Activated CD8-positive, alpha-beta T cell treated with anti-CD3 and anti-CD28 coated beads for 36 hours (primary cell): ENCODE measurements at places on chromosomes 12 and 14. TPM values are rescaled to one million over a fixed set of nuclear protein-coding genes. Genes with fewer than 3 reads are reported as not detected.

GRCh38 chr14:89551432-89551831 is 134.4 kb upstream of the FOXN3 start:
- DNase-seq = no peak
- H3K4me1 ChIP-seq = peaks cover 45% of the 10 kb centered on the region
- no peaks in the 10 kb centered on the region for H3K27me3 ChIP-seq
- H3K27ac ChIP-seq = no peak overlapping the region

DNA sequence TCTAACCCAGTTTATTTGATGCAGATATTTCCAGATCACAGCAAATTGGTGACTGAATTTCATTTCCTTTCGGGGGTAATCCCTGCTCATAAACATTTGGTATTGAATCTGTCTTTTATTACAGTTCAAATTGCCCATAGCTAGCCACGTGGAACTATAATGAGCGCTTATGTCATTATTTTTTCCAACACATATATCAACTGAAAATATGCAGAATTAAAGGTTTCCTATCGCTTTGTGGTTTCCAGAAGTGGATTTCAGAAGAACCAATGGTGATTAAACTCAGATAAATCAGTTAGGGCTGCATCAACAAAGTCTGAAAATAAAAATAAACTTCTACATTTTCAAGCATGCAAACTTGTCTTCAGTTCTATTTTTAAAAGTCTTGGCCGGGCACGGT is 111.9 kb downstream of the PIK3C2G start:
- H3K36me3 ChIP-seq = no peaks in the 10 kb centered on the region
- no peak overlapping the region for H3K4me3 ChIP-seq
- H3K27me3 ChIP-seq = no peaks in the 10 kb centered on the region
- no peaks in the 10 kb centered on the region for H3K4me1 ChIP-seq

DNA sequence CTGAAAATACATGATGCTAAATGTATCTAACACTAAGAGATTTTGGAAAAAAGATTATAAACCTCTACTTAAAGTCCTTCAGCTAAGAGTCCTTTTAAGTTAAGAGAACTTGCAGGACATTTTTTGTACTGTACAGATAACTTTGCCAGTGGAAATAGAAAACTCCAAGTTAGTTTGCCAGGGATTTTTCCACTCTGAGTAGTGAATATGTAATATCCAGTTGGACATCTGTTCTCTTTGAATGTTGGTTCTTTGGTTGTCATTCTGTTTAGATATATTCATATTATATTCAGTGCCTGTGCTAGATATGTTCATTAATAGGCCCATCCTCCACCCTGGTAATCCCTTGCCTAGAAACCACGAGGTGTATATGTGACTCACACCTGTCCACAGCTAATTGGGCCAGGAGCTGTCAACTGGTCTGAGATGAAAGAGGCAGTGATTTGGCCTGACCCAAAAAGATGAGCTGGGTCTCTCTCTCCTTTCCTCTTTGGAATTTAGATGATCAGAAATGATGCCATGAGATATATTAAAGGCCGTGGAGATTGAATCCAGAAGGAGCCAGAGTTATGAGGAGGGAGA is 261.0 kb upstream of the LRIG3 start:
- no peak overlapping the region for H3K4me3 ChIP-seq
- H3K27me3 ChIP-seq = no peaks in the 10 kb centered on the region
- no peaks in the 10 kb centered on the region for H3K36me3 ChIP-seq
- peaks cover 2% of the 10 kb centered on the region for H3K4me1 ChIP-seq
- no peak overlapping the region for H3K27ac ChIP-seq

DNA sequence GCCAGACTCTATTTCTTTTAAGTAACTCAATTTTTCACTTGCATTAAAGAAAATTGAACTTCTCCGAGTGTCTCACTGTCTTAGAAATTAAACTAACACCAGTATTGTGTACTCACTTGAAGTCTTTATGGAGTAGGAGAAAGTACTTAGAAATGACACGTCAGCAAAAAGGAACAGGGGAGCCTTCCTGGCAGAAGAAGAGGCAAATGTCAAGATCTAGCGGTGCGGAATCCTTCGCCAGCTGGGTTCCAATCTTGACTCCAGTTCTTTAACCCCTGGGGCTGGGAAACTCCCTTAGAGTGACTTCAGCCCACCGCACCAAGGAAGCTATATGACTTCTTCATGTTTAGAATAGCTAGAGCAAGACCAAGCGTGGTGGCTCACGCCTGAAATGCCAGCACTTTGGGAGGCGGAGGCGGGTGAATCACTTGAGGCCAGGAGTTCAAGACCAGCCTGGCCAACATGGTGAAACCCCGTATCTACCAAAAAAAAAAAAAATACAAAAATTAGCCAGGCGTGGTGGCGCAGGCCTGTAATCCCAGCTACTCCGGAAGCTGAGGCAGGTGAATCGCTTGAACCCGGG is 34.4 kb downstream of the WBP11 start:
- H3K27ac ChIP-seq = peak overlapping the region; percentile 99
- peak; percentile 81 for DNase-seq
- peaks cover 33% of the 10 kb centered on the region for H3K4me1 ChIP-seq
- peak overlapping the region; percentile 95 for H3K4me3 ChIP-seq
- no peaks in the 10 kb centered on the region for H3K27me3 ChIP-seq
- H3K36me3 ChIP-seq = peaks cover 57% of the 10 kb centered on the region

DNA sequence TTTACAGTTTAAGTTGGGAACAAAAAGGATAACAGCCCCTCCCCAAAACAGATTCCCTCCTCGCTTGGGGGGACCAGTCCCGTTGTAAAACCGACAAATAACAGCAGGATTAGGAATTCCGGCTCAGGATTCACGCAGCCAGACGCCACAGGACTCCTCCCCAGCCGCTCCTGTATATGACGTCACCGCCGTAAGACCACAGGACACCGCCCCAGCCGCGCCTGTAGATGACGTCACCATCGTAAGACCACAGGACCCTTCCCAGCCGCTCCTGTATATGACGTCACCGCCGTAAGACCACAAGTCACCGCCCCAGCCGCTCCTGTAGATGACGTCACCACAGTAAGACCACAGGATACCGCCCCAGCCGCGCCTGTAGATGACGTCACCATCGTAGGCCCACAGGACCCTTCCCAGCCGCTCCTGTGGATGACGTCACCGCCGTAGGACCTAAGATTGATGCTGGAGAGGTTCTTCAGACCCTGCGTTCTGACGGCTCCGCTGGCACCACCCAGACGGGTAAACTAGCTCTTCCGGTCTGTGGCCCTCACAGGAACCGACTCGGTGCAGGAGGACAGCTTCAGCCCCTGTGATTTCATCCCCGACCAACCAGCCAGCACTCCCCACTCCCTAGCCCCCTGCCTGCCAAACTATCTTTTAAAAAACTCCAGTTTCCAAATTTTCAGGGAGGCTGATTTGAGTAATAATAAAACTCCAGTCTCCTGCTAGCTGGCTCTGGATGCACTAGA is 43.9 kb upstream of the FBRSL1 start:
- no peaks in the 10 kb centered on the region for H3K27me3 ChIP-seq
- H3K27ac ChIP-seq = peak overlapping the region; percentile 99
- peaks cover 2% of the 10 kb centered on the region for H3K36me3 ChIP-seq
- peak; percentile 81 for DNase-seq

Gene CD27
- 160 TPM for total RNA-seq
